ENCODE measurements at places on chromosomes 4 and X.

GRCh38 chr4:80423553-80424224, 88.2 kb downstream of the CFAP299 start:
- no peak for DNase-seq

- DNase-seq, result no peak
Observed at GRCh38 chr4:185339941-185340340, 55.8 kb downstream of the LRP2BP start.

DNA sequence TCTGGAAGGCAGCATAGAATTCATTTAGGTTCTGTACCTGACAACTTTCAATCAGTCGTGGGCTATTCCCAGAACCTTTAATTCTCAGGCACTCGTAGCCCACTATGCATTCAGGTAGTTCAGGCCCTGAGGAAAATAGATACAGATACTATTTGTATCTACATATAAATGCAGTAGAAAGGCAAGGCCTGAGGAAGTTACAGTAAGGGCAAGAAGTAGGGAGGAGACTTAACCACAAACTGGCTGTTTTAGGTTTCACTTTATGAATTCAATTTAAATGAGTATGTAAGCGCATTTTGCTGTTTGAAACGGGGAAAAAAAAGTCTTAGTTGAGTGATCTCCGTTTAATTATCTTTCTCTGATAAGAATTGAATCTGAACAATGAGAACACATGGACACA, 529.4 kb upstream of the ATOH1 start:
- DNase-seq, result no peak

DNA sequence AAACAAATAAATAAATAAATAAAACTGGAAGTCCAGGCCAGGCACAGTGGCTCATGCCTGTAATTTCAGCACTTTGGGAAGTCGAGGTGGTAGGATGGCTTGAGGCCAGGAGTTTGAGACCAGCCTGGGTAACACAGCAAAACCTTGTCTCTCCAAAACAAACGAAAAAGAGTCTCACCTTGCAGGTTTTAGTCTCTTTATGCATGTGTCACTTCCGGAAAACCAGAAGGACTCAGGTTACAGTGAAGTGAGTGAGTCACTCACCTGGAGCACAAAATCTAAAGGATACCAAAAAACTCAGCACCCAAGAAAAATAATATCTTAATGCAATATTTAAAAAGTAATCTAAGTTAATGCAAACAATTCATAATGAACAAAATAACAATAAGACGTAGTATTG, 20.1 kb upstream of the SLC34A2 start:
- no peak for DNase-seq

All from thymus (tissue), 14 donors.